ENCODE measurements at places on chromosomes 5 and 9. TPM values are rescaled to one million over a fixed set of nuclear protein-coding genes. Genes with fewer than 3 reads are reported as not detected.

The OR1Q1 gene
- not detected for total RNA-seq

The COL23A1 gene
- 75.2 TPM for total RNA-seq

The SGCD gene
- total RNA-seq = 1.2 TPM

The PCDHB14 gene
- 8.4 TPM for total RNA-seq

The RANBP6 gene
- total RNA-seq = 19.1 TPM

The UNC13B gene
- total RNA-seq = 39.9 TPM

The SH2D3C gene
- total RNA-seq = 137 TPM

The SAXO1 gene
- total RNA-seq = not detected

The PCDHB12 gene
- total RNA-seq = 8.4 TPM

The PCDHA5 gene
- total RNA-seq = 2.7 TPM

The FGF18 gene
- 0.13 TPM for total RNA-seq

The GCNT4 gene
- total RNA-seq = 0.54 TPM

The PAPPA gene
- total RNA-seq = 1.4 TPM

The MAP1B gene
- total RNA-seq = 251 TPM

The OR1J2 gene
- not detected for total RNA-seq

The TMEM174 gene
- total RNA-seq = not detected

The EHMT1 gene
- 120 TPM for total RNA-seq

The TGFBI gene
- total RNA-seq = 27.9 TPM

The PCDHGB6 gene
- total RNA-seq = 60.0 TPM

The OMD gene
- total RNA-seq = not detected

The PALM2AKAP2 gene
- 1.2 TPM for total RNA-seq

The FBXL7 gene
- 63.8 TPM for total RNA-seq

The LCN9 gene
- not detected for total RNA-seq

The SOWAHA gene
- not detected for total RNA-seq

The CDX1 gene
- total RNA-seq = 0.59 TPM

The NME5 gene
- 0.82 TPM for total RNA-seq
